ENCODE measurements at places on chromosomes 2 and 18.

- DNase-seq, result no peak
Observed at GRCh38 chr2:98087447-98088020, 567 bp downstream of the VWA3B start.

- no peak for DNase-seq
Observed at GRCh38 chr18:39835303-39836030, 2119.6 kb upstream of the PIK3C3 start.

- DNase-seq, result no peak
Observed at GRCh38 chr2:238236571-238236970, 3.3 kb downstream of the HES6 start.

DNA sequence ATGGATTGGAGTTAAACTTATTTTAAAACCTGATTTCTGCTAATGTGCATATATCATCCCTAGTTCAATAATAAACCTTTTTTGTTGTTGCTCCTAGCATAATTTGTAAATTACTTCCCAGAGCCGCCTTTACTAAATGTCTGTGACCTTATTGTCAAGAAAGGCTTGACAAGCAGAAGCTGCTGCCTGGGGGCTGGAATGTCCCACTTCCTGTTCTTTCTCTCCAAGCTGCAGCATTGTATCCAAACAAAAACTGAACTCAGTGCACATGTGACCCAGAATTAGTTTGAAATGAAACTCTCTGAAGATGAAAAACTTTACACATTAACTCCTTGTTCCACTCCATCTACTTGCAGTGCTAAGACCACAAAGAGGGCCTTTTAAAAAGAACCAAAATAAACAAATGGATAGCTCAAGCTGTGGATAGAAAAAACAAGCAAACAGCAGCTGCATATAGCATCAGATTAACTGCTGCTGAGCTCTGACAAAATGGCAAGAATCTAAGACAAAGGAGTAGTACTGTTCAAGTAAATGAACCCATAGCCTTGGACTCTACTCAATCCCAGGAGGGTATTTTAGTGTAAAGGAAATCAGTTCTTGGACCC lies 99.8 kb upstream of the NEUROD1 start:
- DNase-seq, result no peak

DNA sequence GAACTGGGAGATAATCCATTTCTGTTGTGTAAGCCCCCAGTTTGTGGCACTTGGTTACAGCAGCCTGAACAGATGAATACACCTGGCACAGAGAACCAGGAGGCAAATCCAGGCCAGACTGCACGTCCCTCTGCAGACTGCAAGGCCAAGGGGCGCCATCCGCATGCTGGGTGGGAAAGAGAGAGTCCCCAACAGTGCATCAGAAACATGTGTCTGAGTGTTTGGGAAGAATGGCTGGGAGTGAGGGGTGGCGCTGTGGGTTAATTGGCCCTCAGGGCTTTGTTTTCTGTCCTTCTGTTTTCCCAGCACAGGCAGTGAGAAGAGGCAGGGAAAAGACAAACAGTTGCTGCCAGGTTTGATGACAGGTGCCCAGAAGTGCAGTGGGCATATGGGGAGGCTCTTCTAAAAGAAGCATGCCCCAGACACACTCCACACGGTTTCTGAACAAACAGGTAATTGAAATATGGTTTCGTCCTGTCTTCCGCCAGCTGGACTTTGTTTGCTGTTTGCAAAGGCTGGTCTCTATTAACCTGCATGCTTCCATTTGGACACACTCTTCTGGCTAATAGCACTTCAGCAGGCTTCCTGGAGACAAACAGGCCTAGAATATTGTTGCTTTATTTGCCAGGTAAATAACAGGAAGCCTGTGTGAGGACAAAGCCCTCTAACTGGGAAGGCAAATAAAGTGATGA lies 43.4 kb upstream of the SEC11C start:
- DNase-seq, result peak; percentile 99

Measured in NCI-H1105 treated with DMSO at 0.1 percent for 48 hours (cell line).